Sigmoid colon (tissue), 7 donors: ENCODE measurements at places on chromosomes 13 and 19. TPM values are rescaled to one million over a fixed set of nuclear protein-coding genes. Genes with fewer than 3 reads are reported as not detected.

- DNase-seq = no peak
These were observed 183.5 kb downstream of the SPRY2 start for GRCh38 chr13:80157261-80157932.

DNA sequence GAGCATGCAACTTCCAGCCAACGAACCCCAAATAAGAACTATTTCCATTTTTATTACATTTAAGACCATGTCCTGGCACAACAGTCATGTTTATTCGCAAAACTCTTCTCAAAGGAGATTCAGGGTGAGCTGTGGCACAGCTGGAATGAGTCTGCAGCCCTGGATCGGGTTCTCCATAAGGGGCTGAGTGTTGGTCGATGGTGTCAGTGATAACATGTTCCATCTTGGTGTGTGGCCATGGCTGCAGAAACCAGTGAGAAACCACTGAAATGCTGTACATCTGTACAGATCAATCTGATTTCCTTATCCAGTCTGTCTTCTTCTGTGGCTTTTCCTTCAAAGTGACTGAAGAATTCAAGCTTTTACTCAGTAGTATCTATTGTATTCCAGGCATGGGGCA lies 15.2 kb downstream of the FAM124A start:
- DNase-seq = no peak

The ZNF492 gene
- not detected for total RNA-seq

The SLITRK6 gene
- total RNA-seq = 0.71 TPM

DNA sequence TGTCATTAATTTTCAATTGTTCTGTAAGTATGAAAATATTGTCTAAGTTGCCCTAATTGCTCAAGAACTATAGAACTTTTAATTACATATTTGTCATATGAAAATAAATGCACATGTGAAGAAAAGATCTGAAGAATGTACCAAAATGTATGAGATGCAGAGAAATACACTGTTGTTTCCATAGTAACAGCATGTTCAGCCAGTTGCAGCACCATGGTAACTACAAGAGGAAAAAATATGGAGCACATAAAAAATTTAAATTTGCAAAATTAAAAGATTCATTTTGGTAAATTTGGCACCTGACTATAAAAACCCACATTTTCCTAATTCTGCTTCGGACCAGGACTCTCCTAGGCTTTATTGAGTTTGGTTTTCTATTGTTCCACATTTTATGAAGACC lies 1170.0 kb upstream of the MIR17HG start:
- no peak for DNase-seq

- no peak for DNase-seq
These were observed 697.3 kb downstream of the PCDH9 start for GRCh38 chr13:66532845-66533244.

DNA sequence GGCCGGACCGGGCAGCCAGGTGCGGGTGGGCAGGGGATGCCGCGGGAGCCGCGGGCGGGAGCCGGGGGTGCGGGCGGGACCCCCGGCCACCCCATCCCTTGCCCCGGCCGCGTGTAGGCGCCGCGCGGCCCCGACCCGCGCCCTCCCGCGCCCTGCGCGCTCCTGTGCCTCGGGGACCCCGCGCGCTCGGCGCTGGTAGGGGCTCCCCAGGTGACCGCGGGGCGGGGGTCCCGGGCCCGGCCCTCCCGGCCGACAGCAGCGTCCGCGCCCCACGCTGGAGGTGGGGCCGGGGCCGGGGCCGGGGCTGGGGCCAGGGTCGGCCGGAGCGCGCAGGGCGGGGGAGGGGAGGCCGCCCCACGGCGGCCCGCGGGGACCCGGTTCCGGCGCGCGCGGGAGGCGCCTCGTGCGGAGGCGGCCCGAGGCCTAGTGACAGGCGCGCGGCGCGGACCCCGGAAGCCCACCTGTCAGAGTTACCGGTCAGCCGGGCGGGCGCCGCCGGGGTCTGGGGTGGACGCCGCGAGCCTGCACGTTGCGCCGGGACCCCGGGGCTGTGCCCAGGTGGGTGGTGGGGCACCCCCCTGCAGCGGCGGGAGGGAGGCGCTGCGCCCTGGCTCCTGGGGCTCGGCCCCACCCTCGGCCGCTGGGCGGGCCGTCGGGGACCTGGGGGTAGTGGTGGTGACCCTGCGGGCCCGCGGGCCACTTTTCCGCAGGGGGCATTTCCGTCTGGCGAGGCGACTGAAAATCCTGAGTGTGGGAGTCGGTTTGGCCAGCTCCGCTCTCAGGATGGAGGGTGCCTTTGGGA lies 518 bp downstream of the TFDP1 start:
- peak; percentile 48 for DNase-seq

DNA sequence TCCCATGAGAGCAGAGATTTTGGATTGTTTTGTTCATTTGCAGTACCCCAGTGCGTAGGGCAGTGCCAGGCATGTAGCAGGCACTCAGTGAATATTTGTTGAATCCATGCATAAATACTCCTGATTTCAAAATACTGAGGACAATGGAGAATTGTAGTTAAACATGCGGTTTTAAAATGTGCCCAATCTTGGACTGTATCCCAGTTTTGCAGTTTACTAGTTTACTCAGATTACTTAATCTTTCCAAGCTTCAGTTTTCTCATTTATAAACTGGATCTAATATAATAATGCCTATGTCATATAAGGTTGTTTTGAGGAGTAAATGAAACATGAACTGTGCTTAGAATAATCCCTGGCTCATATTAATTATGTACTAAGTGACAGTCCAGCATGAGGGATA lies 39.0 kb downstream of the RCBTB2 start:
- DNase-seq = no peak

DNA sequence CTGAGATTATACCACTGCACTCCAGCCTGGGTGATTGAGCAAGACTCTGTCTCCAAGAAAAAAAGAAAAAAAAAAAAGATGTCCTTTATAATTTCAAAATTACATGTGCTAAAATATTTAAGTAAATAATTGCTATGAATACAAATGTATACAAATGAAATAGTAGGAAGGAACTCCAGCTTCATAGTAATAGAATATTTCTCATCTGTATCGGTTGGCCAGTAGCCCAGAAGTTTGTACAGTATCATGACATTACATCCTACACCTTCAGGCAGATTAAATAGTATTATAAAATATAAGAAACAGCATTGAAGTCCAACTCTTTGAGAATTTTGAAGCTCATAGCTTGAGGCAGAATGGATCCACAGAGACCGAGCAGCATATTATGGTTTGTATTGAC lies 36.5 kb upstream of the CLDN10 start:
- DNase-seq = no peak

The FFAR3 gene
- total RNA-seq = 1.6 TPM

- DNase-seq = no peak
These were observed 6.5 kb upstream of the ZNF528 start for GRCh38 chr19:52391135-52391534.

- no peak for DNase-seq
These were observed 279.5 kb upstream of the PCDH20 start for GRCh38 chr13:61695147-61695546.

DNA sequence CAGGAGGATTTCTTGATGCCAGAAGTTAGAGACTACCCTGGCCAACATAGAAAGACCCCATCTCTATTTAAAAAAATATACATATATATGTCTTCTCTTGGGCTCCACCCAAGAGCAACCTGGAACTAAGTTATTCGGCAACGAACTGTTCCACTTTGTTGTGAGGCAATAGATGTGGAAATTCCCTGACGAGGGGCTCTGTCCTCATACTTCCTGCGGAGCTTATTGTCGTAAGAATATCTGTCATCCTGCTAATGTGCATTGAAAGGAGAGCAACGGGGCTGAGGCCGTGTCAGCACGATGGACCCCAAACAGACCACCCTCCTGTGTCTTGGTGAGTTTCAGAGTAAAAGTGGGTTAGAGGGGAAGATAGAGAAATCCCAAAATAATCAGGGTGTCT lies at the start of gene FCAR:
Gene FCAR (plus strand): TSS at position 246 of the 400 bp plus-strand sequence. CDS start 55 bp downstream, at position 301.
- no peak for DNase-seq

DNA sequence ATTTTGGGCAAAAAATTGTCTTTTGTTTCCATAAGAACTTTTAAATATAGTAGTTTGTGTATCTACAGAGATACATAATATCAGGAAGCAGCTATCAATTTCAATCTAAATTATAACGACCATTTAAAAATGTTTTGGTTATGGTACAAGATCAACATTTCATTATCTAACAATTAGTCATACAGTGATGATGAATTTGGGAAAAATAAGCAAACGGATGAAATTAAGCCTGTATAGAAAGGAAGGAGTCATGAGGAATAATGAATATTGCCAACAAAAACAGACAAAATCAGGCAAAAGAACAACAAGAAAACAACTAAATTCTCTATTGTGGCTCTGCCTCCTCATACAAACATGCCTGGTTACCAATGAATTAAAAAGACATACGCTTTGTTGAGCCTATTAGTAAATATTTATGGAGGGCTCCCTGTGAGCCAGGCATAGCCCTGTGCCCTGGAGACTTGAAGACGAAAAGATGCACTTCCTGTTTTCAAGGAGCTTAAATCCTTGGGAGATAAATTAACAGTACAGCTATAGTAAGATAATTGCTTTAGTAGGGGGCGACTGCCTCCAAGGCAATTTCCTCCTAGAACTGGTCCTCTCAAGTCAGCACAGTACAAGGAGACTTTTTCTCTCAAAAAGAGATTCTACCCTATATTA lies 73.0 kb downstream of the NALCN start:
- DNase-seq = no peak

The OSCAR gene
- total RNA-seq = not detected

- DNase-seq = no peak
These were observed 564.1 kb downstream of the PCDH9 start for GRCh38 chr13:66665991-66666390.

GRCh38 chr19:42280815-42281145 lies 11.7 kb downstream of the CIC start:
- no peak for DNase-seq

GRCh38 chr13:101618440-101619187 lies 166.1 kb downstream of the ITGBL1 start:
- no peak for DNase-seq

DNA sequence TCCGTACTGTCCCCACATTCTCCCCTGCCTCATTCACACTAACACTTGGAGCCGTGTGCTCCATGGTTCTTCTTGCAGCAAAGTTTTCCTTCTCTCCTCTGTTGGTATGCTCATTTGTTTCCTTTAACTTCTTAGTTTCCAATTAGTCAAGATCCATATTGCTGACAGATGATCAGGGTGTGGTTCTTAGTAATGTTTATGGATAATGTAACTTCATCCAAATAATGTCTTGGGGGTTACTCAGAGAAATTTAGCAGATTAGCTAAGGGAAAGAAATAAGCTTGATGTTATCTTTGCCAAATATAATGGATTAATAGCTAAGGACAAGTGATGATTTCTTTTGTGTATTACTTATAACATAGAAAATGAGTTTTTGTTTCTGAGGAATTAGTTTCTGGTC lies 174.4 kb downstream of the NUFIP1 start:
- DNase-seq = no peak

- no peak for DNase-seq
These were observed 101.8 kb downstream of the FAM216B start for GRCh38 chr13:42883142-42883541.

- peak; percentile 96 for DNase-seq
These were observed 1.8 kb downstream of the VASP start for GRCh38 chr19:45508861-45509691.

The IFNL1 gene
- not detected for total RNA-seq

DNA sequence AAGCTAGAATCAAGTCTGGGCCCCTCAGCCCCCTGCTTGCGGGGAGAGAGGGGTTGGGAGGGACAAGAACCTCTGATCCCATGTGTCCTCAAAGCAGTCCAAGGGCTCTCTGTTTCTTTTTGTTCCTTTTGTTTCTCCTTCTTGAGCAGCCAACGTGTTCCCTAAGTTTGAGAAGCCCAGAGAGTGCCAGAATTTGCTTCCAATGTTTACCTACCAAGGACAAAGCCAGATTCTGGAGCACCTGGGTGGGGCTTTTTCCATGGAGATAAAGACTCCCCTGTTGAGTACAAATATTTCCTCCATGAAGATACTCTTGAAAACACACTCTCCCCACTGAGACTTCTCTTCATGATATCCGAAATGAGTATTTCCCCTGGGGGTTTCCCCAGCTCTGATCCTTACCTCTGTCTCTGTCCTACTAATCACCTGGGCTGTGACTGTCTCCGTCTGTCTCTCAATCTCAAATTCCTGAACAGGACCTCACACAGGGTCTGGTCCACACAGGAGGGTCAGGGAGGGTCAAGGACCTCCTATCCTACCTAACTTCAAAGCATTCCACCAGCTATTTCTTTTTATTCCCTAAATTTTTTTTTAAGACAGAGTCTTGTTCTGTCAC lies 27.4 kb downstream of the CD177 start:
- no peak for DNase-seq

- DNase-seq = no peak
These were observed 91.8 kb downstream of the MIPEP start for GRCh38 chr13:23797276-23797903.

GRCh38 chr19:4839192-4839591 lies 7.7 kb upstream of the TICAM1 start:
- DNase-seq = no peak

The LRRC4B gene
- 2.7 TPM for total RNA-seq

- DNase-seq = no peak
These were observed 19.6 kb downstream of the ELL start for GRCh38 chr19:18502246-18502637.

The TOMM40 gene
- total RNA-seq = 35.3 TPM

DNA sequence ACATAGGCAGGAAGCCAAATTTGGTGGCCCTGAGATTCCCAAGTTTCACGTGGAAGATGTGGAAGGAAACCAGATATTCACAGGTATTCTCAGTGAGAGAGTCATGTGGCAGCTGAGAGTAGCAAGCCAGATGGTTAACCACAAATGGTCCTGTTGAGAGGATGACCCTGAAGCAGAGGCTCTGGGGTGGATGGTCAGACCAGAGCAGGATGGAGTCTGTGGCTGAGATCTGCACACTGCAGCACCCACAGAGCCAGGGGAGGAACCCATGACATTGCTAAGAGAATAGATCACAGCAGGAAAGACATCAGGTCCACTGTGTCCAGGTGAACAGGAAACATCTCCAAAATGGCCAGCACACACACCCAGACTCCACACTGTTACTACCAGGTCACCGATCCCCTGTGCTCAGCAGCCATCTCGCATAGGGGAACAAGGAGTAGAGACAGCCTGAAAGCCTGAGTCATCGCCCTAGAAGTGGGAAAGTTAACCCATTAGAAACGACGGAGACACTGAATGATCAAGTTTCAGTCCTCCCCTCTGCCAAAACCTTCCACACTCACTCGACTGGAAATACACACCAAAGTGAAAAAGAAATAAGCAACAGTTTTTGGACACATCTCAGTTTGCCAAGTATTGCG lies 160.0 kb downstream of the RBM26 start:
- no peak for DNase-seq

DNA sequence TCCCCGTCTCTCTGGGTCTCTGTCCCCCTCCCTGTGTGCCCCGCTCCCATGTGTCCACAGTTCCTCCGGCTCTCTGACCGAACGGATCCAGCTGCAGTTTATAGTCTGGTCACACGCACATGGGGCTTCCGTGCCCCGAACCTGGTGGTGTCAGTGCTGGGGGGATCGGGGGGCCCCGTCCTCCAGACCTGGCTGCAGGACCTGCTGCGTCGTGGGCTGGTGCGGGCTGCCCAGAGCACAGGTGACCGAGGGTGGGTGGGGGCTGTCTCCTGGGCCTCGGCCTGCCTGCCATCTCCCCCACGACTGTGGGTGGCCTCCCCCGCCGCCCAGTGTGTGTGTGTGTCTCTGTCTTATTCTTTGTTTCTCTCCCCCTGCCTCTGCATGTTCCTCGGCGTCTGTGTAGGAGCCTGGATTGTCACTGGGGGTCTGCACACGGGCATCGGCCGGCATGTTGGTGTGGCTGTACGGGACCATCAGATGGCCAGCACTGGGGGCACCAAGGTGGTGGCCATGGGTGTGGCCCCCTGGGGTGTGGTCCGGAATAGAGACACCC lies 10.3 kb downstream of the TRPM4 start:
- no peak for DNase-seq

- no peak for DNase-seq
These were observed 25.5 kb downstream of the FOXO1 start for GRCh38 chr13:40640845-40641458.
